ENCODE measurements at places on chromosomes 3 and 15. TPM values are rescaled to one million over a fixed set of nuclear protein-coding genes. Genes with fewer than 3 reads are reported as not detected.
A peak's percentile ranks its signal among the peaks of the same experiment; 100 is the strongest.

Gene PLSCR5
- not detected for polyA plus RNA-seq

DNA sequence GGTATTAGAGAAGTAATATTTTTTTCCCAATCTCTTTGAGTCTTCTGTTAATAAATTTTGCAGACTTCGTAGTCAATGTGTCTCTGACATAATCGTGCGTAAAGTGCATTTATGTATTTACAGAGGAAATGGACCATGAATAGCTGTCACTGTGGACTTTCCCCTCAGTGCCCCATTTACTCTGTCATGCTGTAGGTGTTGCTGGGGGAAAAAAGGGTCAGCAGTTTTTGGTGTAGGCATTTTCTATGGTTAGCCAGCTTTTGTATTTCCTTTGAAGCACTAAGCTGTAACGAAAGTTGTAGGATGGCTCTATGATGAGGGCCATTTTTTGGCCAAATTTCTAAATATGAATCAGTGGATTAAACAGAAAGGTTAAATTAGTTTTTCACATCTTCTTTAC lies 598.4 kb downstream of the FGF12 start:
- no peak for DNase-seq

- no peak for DNase-seq
Observed at GRCh38 chr15:64044300-64045100, 1.8 kb downstream of the DAPK2 start.

- DNase-seq = no peak
Observed at GRCh38 chr15:70159713-70160009, 61.9 kb upstream of the TLE3 start.

Gene STIMATE
- 13.4 TPM for polyA plus RNA-seq

- peak; percentile 11 for DNase-seq
Observed at GRCh38 chr3:60742606-60743145, 508.6 kb downstream of the FHIT start.

Gene SERPINI2
- 2.0 TPM for polyA plus RNA-seq

Gene FANCD2OS
- polyA plus RNA-seq = 0.52 TPM

DNA sequence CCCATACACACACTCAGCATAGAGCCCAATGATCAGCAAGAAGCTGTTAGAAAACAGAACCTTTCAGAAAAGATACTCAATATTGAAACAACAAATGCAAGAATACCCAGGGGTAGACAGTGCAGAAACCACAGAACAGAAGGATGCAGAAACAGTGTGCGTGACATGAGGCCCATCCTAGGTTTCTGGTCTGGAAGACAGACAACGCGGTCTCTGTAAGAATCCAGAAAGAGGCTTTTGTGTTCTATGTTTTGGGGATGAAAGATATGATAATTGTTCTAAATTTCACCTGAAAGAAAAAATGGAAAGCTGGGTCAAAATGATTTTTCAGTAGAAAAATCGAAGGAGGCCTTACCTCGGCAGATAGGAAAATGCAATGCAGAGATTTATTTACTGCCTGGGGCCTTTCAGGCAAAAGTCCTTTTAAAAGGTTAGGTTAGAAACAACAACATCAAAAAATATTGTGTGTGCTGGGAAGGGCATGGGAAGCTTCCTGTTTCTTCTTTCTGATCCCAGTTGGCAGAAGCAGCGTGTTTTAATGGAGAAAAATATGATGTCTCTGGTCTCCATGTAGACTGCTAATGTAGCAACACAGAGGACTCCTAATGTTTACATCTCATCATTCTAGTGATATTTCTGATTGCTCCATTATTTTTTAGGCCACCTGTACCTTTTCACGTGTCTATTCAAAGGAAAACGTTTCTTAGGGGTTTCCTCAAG lies 17.0 kb downstream of the SYNM start:
- DNase-seq = no peak

Gene EXOSC7
- 77.9 TPM for polyA plus RNA-seq

DNA sequence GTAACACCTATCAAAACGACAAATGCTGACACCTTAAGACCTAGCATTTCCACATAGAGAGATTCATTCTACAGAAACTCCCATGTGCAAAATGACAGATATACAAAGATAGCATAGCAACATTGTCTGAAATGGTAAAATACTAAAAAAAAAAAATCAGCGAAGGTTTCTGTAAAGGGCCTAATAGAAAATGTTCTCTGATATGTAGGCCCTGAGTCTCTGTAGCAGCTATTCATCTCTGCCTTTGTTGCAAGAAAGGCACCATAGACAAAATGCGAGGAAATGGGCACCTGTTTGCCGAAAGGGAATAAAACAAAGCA lies 631 bp upstream of the MFGE8 start:
- DNase-seq = no peak

Gene COL8A1
- 2.1 TPM for polyA plus RNA-seq

Gene SATB1
- polyA plus RNA-seq = 40.0 TPM

- no peak for DNase-seq
Observed at GRCh38 chr3:39187372-39188155, 4.8 kb downstream of the XIRP1 start.

DNA sequence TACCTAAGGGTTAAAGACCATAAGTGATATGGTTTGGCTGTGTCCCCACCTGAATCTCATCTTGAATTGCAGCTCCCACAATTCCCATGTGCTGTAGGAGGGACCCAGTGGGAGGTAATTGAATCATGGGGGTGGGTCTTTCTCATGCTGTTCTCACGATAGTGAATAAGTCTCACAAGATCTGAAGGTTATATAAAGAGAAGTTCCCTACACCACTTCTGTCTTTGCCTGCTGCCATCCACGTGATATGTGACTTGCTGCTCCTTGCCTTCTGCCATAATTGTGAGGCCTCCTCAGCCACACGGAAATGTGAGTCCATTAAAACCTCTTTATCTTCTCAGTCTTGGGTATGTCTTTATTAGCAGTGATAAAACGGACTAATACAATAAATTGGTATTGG lies 75.0 kb upstream of the CADPS start:
- no peak for DNase-seq

Gene KIF9
- 18.2 TPM for polyA plus RNA-seq

DNA sequence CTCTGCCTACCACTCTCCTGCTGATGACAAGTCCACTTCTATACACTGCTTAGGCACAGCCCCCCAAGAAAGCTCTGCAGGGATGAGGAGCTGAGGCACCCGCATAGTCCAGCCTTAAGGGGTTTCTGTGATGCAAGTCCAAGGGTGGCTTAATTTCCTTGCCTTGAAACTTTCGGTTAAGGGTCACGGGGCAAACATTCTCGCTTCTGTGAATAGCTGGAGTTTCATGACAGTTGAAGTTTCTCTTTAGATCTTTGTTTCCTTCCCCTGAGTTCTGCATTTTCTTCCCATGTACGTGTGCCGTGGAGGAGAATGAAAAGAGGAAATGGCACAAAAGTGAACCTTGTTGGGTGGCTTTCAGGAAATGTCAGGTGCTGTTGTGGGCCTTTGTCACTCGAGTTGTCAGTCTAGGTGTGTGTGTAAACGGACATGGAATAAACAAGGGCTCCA lies 7.0 kb downstream of the GPR160 start:
- no peak for DNase-seq

Gene FAM81A
- 3.1 TPM for polyA plus RNA-seq

- DNase-seq = no peak
Observed at GRCh38 chr15:81856634-81857026, 189.2 kb downstream of the MEX3B start.

GRCh38 chr3:146148468-146148931 lies 12.5 kb downstream of the PLOD2 start:
- DNase-seq = no peak

DNA sequence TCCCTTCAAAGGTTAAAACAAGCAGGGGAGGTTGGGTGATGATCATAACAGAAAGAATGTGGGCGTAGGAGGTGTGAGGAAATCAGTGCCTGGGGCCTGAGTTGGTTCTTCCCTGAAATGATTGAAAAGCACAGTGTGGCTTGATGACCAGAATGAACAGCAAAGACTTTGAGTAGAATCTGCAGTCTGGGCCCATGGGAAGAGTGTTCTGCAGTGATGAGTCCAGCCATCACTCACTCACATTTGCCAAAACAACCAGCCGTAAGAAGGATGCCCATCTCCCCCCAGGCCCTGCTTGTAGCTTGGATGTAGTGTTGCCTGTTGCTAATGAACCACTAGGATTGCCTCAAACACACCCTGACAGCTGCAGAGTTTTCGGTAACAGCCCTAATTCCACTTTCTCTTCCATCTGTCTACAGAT lies 67.9 kb downstream of the VGLL3 start:
- peak; percentile 67 for DNase-seq

DNA sequence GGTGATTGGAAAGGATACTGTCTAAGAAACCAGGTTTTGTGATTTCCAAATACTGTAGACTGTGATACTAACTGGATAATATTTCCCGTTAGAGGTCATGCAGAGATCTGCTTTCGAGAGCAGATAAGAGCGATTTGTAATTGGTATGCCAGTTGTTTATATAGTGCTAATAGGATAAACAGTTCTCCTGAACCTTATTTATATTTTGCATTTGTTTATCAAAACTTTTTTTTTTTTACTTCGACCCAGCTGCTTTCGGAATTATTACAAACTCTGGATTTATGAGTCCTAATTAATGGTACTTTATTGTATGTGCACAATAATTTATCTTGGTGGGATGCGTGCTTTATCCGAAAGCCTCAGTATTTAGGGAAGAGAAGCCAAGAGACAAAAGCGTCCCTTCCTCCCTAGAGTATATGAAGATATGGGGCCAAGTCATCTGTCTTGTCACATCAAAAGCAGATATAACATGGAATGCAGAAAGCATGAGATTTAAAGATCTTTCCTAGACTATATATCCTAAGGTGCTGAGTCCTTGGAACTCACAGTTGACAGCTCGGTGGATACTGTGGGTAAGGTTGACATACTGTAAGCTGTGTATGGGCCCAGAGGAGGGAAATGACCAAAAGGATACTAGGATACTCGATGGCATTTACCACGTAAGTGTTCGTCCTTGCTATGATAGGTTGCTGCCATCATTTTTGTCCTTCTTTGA lies 62.2 kb downstream of the SMAD6 start:
- DNase-seq = no peak

- DNase-seq = no peak
Observed at GRCh38 chr15:70589728-70590127, 173.6 kb downstream of the UACA start.

DNA sequence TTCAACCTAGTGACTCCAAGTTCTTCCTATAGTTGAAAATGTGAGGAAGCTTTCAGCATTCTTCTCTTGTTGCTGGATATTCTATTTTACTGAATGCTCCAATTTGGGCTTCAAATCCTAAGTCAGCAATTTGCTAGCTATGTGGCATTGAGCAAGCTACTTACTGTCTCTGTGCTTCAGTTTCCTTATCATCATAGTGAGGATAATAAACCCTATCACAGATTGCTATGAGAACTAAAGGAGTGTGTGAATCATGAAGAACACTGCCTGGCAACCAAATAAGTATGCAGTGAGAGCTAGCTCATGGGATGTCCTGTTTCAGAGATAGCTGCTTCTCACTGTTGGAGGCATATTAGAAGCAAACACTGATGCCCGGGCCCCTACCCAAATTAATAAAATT lies 163.8 kb upstream of the CDIN1 start:
- no peak for DNase-seq

DNA sequence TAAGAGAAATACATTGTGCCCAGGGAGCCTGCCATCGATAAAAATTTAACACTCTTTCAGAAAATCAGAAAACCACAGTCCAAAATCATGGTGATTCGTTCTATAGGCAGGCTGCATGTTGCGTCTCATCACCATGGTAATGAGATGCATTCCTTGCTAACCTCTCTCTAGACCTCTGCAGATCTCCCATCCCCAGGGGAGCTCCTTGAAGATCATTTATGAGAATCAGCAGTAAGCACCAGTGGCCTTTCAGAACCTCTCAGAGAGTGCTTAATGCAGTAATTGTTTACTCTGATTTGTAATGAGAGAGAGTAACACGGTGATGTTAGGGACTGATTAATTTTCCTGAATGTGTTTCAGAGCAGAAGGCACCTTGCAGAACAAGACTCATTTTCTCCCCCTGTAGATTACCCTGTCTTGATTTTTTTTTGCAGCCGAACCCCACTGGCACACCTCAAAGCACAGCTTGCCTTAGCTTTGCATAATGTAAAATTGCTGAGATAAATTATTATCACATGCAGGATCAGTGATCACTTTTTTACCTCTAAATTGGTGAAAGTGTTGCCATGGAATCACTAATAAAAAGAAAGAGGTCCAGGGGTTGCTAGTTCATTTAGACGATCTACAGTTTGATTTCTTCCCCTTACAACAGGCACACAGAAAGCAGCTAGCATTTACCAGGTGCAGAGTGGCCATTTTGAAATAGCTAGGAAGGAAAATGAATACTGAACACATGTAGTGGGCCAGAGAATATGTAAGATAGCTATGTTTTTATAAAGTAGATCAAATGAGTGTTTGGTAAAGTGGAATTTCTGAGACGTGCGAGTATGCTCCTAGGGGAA lies 98.9 kb upstream of the CHL1 start:
- DNase-seq = no peak

- DNase-seq = no peak
Observed at GRCh38 chr3:179348325-179349013, 960 bp downstream of the MFN1 start.

Gene CLDN18
- polyA plus RNA-seq = 70.1 TPM

- DNase-seq = no peak
Observed at GRCh38 chr3:112034436-112034835, at the start of gene TMPRSS7. TSS of gene TMPRSS7 (plus strand) at chr3:112034736. CDS start at chr3:112034846, 110 bp downstream.

GRCh38 chr15:73851689-73852088 lies 21.7 kb upstream of the TBC1D21 start:
- DNase-seq = peak; percentile 30

All from right lung (tissue), 10 donors.